ENCODE measurements at places on chromosomes 13 and 19.

- no peak for DNase-seq
Observed at GRCh38 chr13:24360106-24360505, 50.7 kb downstream of the C1QTNF9 start.

DNA sequence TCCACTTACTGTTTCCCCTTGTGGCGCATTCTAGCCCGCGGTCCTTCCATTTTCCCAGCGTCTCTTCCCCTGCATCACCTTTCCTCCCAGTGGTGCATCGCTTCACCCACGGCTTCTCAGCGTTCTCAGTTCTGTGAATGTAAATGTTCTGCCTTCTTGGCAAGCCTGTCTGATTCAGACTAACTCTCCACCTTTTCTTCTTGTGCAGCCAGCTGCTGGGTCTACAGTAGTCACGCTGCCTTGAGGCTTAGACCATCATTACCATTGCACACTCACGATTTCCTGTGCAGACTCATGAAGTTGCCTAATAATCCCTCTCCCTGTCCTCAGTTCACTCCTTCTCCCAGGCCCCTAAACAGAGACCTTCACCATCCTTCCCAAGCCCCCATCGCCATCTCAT is 75.0 kb downstream of the DHRS12 start:
- DNase-seq, result no peak

- no peak for DNase-seq
Observed at GRCh38 chr13:89565476-89566100, 1781.9 kb upstream of the MIR17HG start.

DNA sequence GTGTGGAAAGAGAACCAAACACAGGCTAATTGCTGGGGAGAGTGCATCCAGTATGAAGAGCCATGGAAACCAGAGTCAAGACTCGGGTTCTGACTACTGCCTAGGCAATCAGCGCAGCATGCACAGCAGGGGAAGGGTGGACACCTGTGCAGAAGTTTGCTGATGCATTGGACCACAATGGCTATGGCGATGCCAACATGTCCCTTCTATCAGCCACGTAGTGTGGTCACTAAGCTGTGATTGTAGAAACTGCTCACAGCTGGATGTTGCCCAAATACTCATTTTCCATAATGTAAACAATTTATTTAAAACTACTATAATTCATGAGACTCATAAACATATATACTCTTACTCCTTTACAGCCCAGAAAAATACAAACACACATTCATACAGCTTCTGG is 1718.2 kb downstream of the EFNB2 start:
- no peak for DNase-seq

DNA sequence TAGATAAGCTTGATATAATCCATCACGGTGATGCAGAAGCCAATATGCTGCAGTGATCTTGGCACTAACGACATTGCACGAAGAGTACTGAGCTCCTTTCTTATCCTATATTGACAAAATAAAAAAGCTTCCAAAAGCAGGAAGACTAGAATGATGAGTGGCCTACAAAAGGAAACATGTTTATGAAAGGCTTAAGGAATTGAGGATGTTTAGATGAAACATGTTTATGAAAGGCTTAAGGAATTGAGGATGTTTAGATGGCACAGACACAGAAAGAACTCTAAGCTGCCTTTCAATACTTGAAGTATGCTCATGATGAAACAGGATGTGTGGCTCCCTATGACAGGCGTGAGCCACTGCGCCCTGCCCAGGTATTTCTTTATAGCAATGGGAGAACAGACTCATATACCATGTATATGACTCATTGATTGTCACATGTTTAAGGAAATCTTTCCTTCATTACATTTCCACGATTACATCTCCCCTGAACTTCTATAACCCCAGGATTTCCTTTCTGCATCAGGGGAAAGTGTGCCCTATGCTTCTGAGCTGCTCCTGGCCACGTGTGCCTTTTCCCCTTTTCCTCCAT is 690.8 kb upstream of the ARGLU1 start:
- no peak for DNase-seq

DNA sequence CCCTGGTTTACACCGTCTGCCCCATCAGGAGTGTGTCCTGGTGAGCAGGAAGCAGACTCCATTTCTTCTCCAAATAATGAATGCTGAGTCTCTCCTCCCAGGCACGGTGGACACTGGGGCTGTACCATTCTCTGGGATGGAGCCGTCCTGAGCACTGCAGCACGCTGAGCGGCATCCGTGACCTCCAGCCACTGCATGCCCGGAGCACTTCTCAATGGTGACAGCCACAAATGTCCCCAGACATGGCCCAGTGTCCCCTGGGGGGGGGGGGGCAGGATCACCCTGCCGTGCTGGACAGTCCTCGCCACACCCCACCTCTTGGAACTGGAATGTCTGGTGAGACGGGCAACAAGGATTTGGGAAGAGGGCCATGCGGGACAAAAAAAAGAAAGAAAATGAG is 37.4 kb downstream of the GNG7 start:
- DNase-seq, result no peak

GRCh38 chr13:77919246-77919920 is 752 bp upstream of the EDNRB start:
- no peak for DNase-seq

GRCh38 chr13:97226788-97227627 is 4.9 kb downstream of the MBNL2 start:
- peak; percentile 24 for DNase-seq

- DNase-seq, result no peak
Observed at GRCh38 chr13:46683676-46684260, 113.2 kb downstream of the ESD start.

DNA sequence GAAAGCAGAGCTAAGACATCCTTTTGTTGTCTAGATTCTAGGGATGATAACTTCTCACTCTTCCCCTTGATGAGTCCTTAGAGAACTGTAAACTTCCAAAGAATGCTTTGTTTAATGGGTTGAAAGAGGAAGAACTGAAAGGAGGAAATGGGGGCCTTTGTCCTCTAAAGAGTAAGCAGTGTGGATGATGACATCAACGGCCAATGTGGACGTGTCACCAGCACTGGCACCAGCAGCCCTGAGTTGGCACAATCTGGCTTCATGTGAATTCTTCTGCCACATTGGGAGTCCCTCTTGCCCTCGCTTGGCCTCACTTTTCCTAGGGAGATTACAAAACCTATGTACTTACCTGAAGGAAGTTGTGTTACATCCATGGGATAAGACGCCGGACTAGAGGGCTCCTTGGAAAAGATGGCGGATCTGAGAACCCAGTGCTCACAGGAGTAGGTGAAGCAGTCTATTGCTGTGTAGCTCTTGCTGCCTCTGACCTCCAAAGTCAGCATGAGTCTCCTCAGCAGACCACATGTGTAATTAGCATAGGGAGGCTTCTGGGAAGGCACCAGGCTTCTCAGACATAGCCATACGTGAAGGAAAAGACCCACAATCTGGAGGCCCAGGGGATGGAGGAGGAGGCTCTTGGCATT is 62.8 kb downstream of the RGCC start:
- DNase-seq, result no peak

- no peak for DNase-seq
Observed at GRCh38 chr13:43240278-43240677, 216.9 kb downstream of the DNAJC15 start.

DNA sequence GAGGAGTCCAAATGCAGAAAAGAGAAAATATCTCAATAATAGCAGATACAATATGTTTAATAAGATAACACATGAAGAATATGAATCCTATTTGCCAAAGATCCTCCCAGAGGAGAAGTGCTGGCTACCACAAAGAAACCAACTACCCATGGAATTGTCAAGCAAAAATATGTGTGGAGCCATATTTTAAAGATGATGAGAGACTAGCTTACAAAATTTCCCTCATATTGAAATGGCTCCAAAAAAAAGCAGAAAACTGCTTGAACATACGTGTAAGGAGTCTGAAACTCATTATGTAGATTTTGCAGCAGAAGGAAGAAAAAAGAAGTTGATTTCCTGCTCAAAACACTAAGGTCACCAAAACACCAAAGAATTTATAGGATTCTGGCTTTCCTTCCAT is 94.2 kb downstream of the USP12 start:
- DNase-seq, result no peak

GRCh38 chr13:70959035-70959775 is 851.0 kb upstream of the KLHL1 start:
- no peak for DNase-seq

DNA sequence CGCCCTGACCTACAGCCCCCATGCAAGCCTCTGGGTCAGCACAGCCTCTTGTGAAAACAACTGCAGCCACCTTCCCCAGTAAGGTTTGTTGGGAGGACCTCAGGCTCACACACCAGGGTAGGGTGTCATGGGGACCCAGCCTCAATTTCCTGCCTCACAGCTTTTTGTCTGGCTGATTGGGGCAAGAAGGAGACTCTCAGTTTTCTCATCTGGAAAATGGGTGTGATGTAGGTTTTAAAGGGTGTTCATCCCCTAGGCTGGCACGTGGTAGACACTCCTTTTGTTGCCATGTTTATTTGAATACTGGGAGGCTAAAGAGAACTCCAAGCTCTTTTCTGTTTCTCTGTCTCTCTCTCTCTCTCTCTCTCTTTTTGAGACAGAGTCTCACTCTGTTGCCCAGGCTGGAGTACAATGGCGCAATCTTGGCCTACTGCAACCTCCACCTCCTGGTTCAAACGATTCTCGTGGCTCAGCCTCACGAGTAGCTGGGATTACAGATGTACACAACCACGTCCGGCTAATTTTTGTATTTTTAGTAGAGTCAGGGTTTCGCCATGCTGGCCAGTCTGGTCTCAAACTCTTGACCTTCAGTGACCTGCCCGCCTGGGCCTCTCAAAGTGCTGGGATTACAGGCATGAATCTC is 18.2 kb upstream of the PLAUR start:
- no peak for DNase-seq

GRCh38 chr19:3932931-3933810 is at the start of gene NMRK2:
Gene NMRK2 (plus strand): TSS chr19:3933069. CDS start chr19:3933672, 603 bp downstream.
- DNase-seq, result no peak

DNA sequence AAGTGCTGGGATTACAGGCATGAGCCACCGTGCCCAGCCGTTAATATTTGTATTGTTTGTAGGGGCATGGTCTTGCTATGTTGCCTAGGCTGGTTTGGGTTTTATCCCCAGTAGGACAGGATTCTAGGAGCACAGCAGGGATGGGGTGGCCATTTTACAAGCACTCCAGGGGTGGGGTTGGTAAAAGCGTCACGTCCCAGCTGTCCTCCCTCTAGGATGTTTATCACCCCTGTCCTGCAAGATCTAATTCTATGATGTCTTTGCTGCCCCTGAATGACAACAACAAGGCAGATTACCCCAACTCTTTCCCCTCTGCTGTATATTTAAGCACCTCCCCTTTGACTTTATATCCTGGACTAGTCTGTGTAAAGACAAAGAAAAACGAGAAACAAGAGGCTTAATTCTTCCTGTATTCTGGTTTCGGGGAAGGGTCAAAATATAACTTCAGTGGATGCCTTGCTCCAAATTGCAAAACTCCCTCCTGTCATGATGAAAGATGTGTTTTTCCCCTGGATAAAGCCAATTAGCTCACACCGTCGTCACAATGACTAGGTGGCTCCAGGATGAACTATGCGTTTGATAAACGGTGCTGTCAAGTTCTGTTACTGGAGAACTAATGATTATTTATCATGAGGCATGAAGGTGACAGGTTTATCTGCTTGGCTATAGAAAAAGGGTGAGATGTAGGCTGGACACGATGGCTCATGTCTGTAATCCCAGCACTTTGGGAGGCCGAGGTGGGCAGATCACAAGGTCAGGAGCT is 27.8 kb upstream of the OR1M1 start:
- DNase-seq, result no peak

GRCh38 chr19:30851646-30852045 is 479.5 kb downstream of the ZNF536 start:
- DNase-seq, result no peak
